Iris pigment epithelial cell (primary cell): ENCODE measurements at places on chromosomes 4 and X.

DNA sequence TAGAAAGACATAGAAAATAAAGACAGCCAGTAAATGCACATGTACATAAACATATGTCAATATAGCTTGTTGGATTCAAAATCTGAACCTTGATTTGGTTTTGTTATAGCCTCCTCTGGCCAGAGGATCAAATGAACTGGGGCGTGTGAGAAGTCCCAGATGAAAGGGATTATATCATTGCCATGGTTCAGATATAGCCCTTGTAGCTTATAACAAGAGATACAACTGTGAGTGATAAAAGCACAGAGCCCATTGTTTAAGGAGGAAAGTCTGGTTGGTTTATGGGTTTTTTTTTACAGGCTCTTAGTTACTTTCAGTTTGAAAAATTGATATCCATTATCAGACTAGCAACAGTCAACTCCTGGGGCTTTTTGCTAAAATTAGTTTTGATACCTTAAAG, 101.7 kb upstream of the GLRA2 start:
- no peak for DNase-seq

- no peak for DNase-seq
These were observed 81.4 kb downstream of the SPANXN3 start for GRCh38 chrX:143435916-143436315.

- no peak for DNase-seq
These were observed at the start of gene SLC10A6 for GRCh38 chr4:86848732-86849619. Gene SLC10A6 (minus strand): TSS chr4:86849384. CDS start chr4:86849115, 269 bp downstream.

DNA sequence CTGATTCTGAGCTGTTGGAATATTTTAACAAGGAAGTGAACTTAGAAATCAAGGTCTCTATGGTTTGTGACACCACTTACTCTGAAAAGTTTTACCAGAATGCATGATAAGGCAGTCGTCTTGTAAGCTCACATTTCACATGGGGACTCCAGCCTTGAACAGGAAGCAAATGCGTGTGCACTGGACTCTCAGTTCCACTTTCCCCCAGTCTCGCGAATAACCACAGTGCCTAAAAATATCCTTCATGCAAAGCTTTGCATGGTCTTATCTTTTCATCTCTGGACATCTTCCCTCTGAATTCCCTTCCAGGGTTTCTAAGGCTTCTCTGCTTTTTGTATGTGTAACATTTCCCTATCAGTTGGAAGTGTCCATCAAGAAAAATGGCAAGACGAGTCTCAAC, 581.8 kb downstream of the NLGN4X start:
- DNase-seq, result no peak

DNA sequence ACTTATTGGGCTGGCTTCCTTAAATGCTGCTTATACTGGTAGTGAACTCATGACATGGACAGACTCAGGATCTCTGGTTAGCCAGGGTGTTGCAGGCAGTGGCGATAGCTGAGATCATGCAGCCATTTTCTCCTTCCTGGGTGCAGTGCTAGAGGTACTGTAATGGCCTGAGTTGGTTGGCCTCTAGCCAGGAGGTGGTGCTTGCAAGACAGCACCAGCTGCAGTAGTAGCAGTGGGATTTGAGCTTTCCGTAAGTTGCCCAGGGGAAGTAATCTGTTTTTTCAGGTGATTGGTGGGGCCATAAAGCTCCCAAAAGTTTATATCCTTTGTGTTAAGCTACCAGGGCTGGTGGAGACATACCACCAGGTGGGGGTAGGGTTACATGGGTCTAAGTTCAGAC, 45.1 kb upstream of the AADAT start:
- DNase-seq, result no peak

DNA sequence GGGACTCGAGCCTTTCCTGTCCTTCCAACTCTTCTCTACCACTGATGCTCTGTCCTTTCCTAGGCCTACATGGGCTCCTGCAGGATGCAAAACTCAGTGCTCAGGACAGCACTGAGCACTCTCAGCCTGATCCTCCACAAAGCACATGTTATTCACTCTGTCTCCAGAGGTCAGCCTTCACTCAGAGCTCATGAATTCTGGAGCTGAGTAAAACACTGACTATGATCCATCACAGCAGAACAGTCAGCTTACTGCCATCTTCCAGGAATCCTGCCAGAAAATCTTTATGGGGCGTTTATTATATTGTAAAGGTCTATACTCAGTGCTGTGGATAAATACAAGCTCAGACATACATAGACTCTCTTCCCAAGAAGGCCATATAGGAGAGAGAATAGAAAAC, 121.5 kb upstream of the CPEB2 start:
- no peak for DNase-seq

- no peak for DNase-seq
These were observed 89.2 kb upstream of the TAPT1 start for GRCh38 chr4:16315456-16315855.

DNA sequence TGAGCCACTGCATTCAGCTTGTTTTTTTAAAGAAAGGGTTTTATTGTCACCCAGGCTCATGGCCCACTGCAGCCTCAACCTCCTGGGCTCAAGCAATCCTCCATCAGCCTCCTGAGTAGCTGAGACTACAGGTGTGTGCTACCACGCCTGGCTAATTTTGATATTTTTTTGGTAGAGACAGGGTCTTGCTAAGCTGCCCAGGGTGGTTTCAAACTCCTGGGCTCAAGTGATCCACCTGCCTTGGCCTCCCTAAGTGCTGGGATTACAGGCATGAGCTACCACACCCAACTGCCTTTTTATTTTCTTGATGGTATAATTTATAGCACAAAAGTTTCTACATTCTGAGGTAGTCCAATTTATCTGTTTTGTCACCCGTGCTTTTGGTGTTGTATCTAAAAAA, 38.9 kb downstream of the SAT1 start:
- no peak for DNase-seq

- no peak for DNase-seq
These were observed 93.4 kb downstream of the TENT5D start for GRCh38 chrX:80513625-80514024.

- DNase-seq, result no peak
These were observed 1471.6 kb upstream of the ADGRL3 start for GRCh38 chr4:59728496-59728895.

- no peak for DNase-seq
These were observed 444 bp downstream of the FREM3 start for GRCh38 chr4:143700046-143700415.

DNA sequence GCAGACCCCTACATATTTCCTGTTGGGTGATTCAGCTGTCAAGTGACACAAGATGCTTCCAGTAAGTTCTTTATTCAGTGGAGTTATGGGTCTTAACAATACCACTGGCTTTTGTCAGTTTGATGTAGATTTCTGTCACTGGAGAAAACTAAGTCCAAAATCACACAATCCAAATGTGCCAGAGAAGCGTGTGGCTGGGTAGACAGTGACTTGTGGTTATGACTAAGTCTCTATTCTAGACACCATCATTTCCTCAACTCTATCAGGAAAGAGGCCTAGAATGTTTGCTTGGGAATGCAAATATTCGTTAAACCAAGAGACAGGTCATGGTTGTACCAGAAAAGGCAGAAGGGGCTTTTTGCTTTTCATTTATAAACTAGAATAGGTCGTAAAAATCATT, 54.4 kb upstream of the HS3ST1 start:
- DNase-seq, result peak; percentile 10

- no peak for DNase-seq
These were observed 127.0 kb downstream of the IL15 start for GRCh38 chr4:141763374-141763773.

DNA sequence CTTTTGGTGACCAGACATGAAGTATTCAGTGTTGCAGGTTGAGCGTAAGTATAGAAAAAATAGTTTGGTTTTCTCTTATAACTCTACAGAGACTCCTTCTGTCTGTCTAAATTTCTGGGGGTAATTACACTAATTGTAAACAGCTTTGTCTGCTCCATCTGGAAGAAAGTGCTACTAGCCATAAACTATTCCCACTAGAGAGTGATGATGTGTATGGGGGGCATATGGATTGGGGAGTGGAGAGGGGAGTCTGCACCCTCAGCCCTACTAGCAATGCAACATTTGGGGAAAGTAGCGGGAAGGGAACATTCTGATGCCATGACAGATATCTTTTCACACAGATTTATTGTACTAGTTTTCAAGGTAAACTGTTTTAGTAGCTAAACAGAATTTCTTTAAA, 549.7 kb downstream of the TRIML1 start:
- no peak for DNase-seq

DNA sequence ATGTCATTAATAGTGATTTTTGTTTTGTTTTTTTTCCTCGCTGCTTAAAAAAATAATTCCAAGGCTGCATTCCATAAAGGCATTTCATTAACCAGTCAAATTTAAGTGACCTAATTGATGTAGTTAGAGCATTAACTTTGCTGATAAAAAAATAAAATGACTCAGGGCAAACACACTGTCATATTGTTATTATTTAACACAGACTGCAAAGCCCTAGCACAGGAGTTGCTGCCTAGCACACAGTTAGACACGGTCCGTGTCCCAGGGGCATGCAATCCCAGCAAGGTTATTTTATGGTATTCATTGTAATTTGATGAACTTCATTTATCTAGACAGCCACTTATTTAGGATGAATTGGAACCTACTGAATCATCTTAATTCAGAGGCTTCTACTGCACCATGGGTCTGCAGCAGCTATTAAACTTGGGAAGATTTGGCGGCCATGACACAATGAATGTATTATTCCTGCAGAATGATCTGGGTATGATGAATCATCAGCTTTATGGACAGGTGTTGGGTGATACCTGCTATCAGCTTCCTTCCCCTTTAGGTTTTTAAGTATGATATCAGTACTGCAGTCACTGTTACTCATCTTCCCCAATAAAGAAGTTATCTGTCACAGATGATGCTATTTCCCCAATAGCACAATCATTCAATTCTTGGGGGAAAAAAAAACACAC, 182.7 kb downstream of the PPARGC1A start:
- no peak for DNase-seq

GRCh38 chr4:48370260-48371134, 29.2 kb downstream of the SLAIN2 start:
- DNase-seq, result no peak

DNA sequence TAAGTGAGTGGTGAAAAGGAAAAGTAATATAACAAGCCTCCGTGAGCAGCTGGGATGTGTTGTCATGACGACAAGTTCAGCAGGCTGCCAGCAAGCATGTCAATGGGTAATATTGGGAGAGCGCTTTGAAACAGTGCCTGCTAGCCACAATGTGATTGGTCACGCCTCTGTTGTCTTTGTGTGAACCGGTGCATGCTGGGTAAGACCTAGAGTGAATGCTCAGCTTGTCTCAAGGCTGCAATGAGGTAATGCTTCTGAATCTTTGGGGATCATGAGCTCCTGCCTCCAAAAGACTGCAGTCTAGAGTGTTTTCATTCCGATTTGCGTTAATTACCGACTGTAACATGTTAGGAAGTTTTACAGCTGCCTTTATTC, 54.9 kb downstream of the STOX2 start:
- peak; percentile 40 for DNase-seq

GRCh38 chr4:161360982-161361381, 802.8 kb downstream of the FSTL5 start:
- DNase-seq, result no peak

DNA sequence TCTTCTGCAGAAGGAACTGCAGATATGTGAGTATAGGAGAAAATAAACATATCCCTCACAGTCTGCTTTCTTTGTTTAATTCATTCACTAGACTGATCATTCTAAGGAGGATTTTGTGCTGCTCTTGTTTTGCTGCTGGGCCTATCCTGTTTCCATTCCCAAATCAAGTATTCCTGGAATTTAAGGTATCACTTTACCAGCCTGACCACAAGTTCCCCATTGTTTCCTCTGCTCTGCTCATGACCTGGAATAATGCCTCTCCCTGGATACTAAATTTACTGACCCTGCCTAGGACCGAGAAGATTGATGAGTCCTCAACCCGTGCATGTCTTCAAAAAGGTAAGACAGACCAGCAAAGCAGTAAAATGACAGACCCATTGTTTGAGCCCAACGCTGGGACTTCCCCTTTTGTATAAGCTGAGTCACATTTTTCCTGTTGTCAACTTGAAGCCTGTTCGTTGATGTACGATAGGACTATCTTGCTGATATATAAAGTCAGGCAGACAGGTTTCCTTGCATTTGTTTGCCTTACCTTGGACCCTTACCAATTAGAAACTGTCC, 85.5 kb upstream of the TET2 start:
- DNase-seq, result peak; percentile 24

- no peak for DNase-seq
These were observed 412.1 kb downstream of the UBE2NL start for GRCh38 chrX:144295921-144296320.

- peak; percentile 26 for DNase-seq
These were observed 7.9 kb downstream of the RAB33A start for GRCh38 chrX:130179579-130180215.

DNA sequence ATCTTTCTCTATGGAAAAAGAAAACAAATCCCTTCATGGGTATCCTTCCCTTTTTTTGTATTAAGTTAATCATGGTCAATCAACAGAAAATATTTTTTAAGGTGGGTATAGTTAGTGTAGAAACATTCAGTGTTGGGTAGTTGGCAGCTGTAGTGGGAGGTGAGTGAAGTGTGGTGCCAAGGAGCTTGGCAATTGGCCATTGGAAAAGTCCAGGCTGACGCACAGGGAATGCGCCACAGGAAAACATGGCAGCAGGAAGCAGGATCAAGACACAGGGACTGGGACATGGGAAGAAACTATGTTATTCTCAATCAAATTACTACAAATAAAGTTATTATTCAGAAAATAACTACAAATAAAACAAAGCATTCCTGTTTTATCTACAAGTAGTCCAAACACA, 20.0 kb downstream of the PALLD start:
- DNase-seq, result no peak

- no peak for DNase-seq
These were observed 200.6 kb upstream of the LDB2 start for GRCh38 chr4:17098996-17099395.

GRCh38 chrX:131704136-131704695, 160.3 kb downstream of the OR13H1 start:
- peak; percentile 69 for DNase-seq

DNA sequence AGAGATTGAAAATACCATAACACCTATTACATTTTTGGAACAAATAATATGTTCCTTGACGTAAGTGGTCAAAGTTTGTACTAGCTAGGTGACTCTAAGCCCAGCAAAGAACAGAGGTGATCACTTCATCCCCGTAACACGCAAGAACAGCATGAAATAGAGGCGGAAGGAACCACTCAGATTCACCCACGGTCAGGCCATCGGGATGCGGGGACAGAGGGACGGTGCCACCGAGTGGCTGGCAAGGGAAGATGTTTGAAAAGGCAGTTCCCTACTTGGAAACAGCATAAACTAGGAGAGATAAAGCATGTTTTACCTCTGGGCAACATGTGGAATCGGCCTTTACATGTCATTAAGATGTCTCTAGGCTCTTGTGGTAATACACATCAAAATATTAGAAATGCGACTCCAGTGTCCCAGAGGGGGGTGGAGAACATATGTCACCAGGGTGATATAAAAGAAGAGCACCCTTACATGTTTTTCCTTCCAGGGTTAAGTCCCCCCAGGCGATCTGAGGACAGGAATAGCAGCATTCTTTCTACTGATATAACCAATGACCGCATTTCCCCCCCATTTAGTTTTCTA, 84.0 kb downstream of the PHKA2 start:
- DNase-seq, result no peak

GRCh38 chr4:44725166-44725565, 1.2 kb downstream of the GNPDA2 start:
- DNase-seq, result no peak
